ENCODE measurements at places on chromosomes 2 and 18.

GRCh38 chr2:11778416-11778815, 32.0 kb downstream of the LPIN1 start:
- DNase-seq: no peak

- no peak for DNase-seq
These were observed 163.8 kb downstream of the SETBP1 start for GRCh38 chr18:44844486-44844885.

GRCh38 chr2:200121931-200122330, 166.5 kb downstream of the MAIP1 start:
- no peak for DNase-seq

DNA sequence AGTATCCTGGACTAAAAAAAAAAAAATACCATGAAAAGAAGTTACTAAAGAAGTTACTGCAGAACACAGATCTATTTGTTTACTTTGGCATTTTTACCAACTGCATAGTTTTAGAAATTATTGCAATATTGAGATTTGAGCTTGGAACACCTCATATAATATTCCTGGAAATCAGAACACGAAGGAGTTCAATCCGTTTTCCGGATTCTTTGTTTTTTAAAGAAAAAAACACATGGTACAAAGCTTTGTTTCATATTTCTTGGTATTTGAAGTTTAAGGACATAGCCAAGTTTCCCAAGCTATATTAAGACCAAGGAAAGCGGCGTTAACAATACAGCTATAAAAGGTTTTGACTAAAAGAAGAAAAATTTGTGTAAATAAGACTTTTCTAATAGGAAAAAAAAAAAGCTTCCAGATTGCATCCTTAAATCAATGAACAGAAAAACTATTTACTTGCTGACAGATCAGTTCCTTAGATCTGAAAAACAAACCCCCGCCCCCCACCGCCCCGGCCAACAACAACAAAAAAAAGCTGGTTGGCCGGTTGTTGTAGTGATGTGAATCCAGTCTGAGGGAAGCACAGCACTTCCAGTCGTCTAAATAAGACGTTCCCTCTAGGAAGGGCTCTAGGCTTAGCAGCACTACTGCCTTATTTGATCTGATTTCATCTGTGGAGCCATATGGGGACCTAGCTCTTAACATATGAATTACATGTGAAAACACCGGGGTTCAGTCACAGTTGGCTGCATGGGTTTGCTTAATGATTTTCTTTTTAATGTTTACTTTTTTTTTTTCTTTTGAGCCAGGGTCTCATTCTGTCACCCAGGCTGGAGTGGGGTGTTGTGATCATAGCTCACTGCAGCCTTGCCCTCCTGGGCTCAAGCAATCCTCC, 2.5 kb upstream of the RHOB start:
- no peak for DNase-seq

GRCh38 chr18:48470484-48471180, 61.4 kb upstream of the ZBTB7C start:
- DNase-seq: no peak

- peak; percentile 82 for DNase-seq
These were observed 6.5 kb upstream of the SMAD2 start for GRCh38 chr18:47936952-47937351.

Data from GF-D8 (cell line).